ENCODE measurements at places on chromosomes 5 and 9. TPM values are rescaled to one million over a fixed set of nuclear protein-coding genes. Genes with fewer than 3 reads are reported as not detected.

Gene LURAP1L
- 8.7 TPM for total RNA-seq

- no peaks in the 10 kb centered on the region for H3K27me3 ChIP-seq
- H3K4me1 ChIP-seq: no peaks in the 10 kb centered on the region
- no peak overlapping the region for H3K27ac ChIP-seq
- peaks cover 9% of the 10 kb centered on the region for H3K36me3 ChIP-seq
Observed at GRCh38 chr9:109880276-109881169, 100.5 kb downstream of the PALM2AKAP2 start.

GRCh38 chr9:76101947-76102346, 211.5 kb downstream of the PCSK5 start:
- peak overlapping the region; percentile 19 for H3K27ac ChIP-seq
- no peak for DNase-seq
- H3K4me3 ChIP-seq: peak overlapping the region; percentile 16
- no peaks in the 10 kb centered on the region for H3K27me3 ChIP-seq
- peaks cover 43% of the 10 kb centered on the region for H3K4me1 ChIP-seq
- peaks cover 35% of the 10 kb centered on the region for H3K36me3 ChIP-seq

Gene HINT2
- 41.7 TPM for total RNA-seq

DNA sequence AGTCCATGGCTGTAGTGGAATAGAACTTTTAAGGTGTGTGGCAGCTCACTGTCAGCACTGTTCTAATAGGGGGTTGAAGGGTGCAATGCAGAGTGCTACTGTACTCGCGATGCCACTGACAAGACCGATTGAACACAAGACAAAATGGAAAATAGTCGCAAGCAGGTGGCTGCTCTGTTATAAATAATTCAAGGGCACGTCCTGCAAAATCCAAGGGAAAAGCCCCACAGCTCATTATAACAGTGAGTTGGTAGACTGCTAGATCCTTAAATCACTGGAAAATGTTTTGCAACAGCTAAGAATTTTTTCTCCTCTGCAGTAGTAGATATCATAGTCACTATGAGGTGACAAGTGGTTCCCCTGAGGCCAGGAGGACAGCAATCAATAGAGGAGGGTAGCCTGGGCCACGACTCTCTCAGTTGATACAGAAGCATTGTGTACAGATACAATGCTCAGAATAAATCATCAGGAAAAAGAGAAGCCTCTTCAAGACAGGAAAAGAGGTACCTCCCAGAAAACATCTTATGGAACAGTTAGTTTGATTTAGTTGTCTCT, 926.3 kb downstream of the TLE4 start:
- H3K4me3 ChIP-seq: no peak overlapping the region
- no peak for DNase-seq
- H3K36me3 ChIP-seq: no peaks in the 10 kb centered on the region
- no peaks in the 10 kb centered on the region for H3K27me3 ChIP-seq
- peaks cover 33% of the 10 kb centered on the region for H3K4me1 ChIP-seq
- H3K27ac ChIP-seq: no peak overlapping the region

All from type B pancreatic cell (in vitro differentiated cells).